ENCODE measurements at places on chromosomes 4 and X. TPM values are rescaled to one million over a fixed set of nuclear protein-coding genes. Genes with fewer than 3 reads are reported as not detected.
A peak's percentile ranks its signal among the peaks of the same experiment; 100 is the strongest.

The FAM9B gene
- not detected for total RNA-seq

The CT83 gene
- total RNA-seq, result not detected

The FRG2 gene
- total RNA-seq, result not detected

The ART3 gene
- total RNA-seq, result 8.0 TPM

DNA sequence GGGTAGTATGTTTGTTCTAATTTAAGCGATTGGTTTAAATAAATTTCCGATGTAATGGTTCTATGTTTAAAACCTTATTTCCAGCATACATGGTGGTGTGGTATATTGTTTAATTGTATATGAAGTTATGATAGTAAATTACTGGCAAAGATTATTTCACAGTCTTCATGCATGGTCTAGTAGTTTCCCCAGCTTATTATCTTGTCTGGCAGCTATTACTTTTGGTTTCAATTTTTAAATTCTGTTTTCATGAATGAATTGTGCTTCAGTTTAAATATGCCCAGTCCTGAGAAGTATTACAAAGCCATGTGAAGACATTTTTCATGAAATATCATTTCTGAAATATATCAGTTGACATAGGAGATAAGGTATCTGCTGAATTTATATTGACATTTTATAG, 6.3 kb downstream of the ALG13 start:
- DNase-seq, result no peak

- peak; percentile 48 for DNase-seq
Measured at GRCh38 chr4:153794006-153794405, 5.1 kb upstream of the SFRP2 start.

DNA sequence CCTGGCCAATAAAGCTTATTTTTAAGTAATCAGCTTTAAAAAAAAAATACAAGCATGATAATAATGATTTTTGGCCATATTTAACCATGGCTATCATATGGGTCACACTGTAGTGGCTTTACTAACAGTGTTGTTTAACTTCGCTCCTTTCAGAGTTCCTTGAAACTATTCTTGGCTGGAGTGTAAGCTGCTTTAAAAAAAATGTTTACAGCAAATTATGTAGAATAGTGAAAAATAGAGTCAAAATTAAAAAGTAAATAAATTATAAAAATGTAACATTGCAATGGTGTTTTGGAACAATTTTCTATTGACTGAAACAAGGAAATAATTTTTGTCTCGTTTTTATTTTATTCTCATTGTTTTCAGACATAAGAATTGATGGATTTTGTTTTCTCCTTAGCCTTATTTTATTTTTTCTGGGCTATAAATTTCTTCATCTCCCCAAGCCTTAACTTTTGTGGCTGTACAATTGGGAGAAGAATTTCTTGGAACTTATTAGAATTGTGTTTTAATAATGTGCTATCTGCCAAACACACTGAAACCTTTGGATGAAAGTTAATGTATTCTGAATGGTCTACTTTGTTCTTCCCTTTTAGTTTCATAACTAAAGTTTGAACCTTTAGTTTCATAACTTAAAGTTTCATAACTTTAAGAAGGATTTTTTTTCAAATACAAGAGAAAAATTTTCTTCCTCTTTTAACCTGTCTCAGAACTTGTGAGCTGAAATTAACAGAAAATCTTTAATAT, 182.0 kb downstream of the ARHGAP24 start:
- DNase-seq, result no peak

DNA sequence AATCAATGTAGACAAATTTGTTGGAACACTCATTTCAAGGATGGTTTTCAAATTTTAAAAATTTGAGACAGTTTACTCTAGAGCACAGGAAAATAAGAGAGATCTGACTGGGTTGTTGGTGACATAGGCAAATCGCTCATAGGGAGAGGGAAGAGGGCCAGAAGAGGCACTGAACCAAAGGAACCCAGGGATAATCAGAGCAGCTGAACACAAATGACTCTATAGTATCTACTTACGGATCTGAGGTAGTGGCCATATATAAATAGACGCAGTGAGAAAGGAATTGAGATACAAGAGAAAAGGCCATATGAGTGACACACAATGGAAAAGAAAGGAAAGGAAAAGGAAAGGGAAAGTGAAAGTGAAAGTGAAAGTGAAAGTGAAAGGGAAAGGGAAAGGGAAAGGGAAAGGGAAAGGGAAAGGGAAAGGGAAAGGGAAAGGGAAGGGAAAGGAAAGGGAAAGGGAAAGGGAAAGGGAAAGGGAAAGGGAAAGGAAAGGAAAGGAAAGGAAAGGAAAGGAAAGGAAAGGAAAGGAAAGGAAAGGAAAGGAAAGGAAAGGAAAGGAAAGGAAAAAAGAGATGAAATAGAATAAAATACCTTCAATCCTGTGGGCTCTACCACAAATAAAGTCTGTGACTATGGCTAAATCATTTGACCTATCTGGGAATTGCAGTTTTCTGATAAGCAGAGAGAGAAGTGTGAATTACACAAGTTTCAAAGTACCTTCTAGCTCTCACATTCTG, 759.2 kb downstream of the DMD start:
- no peak for DNase-seq

DNA sequence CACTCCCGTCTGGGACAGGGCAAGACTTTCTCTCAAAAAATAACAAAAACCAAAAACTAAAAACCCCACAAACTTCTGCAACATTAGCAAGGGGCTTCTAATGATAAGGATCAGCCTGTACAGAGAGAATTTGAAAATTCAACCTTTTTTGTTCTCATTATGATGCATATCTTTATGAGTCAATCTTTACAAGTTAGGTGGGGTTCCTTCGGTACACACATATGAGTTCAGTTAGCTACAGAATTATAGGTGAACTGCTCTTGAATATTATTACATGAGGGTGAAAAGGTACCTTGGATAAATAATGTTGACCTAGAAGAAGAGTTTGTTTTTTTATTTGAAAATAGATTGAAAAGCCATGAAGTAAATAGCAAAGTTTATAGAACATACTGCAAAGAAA, 252.7 kb downstream of the UNC5C start:
- DNase-seq, result no peak

DNA sequence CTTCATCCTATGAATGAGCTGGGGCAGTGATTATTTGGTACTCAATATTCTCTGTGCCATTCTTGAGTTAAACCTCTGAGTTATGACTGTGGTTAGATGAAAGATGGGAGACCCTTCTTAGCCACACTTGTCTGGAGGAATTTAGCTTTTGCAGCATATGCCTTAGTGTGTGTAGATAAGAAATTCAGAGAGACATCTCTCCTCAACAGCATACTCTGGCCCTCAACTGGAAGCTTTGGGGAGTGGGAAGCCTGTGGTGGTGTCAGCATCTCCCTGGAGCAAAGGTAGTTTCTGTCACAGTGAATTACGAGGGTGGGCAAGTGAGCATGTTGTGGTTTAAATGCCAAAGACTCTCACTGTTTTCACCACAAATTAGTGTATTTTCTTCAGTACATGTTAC, 58.7 kb downstream of the UGT2A3 start:
- DNase-seq, result no peak

DNA sequence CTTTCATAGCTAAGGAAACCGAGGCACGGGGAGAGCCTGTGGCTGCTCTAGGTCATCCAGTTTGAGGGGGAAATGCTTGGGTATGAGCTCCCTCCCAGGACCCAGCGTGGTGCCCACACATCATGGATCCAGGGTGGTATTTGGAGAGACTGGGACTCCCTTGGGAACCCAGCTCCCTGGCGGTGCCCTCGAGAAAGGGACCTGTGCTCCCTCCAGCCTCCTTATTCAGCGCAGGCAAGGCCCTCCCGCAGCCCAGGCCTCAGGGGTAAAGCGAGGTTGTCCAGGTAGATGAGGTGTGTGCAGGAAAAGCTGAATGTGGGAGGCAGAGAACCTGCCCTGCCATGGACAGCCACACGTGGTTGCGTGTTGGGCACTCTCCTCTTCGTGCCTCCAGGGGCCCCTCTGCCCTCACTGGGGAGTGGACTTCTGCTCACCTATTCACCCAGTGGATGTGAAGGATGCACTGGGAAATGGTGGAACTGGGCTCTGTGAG, 53.8 kb upstream of the GPR78 start:
- DNase-seq, result no peak

DNA sequence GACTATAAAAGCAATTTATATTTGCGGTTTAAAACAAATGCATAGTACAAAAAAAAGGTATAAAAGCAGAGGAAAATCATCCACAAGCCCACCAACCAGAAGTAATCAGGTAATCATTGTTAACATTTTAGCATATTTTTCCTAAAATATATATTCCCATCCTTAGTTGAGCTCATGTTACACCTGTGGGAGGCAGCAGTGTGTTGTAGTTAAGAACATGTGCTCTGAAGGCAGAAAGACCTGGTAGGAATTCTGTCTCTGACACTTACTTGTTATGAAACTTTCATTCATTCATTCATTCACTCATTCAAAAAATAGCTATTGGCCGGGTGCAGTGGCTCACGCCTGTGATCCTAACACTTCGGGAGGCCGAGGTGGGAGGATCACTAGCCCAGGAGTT, 15.4 kb upstream of the CDKL5 start:
- DNase-seq, result no peak
